ENCODE measurements at places on chromosomes 13 and 19.

GRCh38 chr19:3108775-3109174 is 14.6 kb downstream of the GNA11 start:
- DNase-seq, result peak; percentile 80

DNA sequence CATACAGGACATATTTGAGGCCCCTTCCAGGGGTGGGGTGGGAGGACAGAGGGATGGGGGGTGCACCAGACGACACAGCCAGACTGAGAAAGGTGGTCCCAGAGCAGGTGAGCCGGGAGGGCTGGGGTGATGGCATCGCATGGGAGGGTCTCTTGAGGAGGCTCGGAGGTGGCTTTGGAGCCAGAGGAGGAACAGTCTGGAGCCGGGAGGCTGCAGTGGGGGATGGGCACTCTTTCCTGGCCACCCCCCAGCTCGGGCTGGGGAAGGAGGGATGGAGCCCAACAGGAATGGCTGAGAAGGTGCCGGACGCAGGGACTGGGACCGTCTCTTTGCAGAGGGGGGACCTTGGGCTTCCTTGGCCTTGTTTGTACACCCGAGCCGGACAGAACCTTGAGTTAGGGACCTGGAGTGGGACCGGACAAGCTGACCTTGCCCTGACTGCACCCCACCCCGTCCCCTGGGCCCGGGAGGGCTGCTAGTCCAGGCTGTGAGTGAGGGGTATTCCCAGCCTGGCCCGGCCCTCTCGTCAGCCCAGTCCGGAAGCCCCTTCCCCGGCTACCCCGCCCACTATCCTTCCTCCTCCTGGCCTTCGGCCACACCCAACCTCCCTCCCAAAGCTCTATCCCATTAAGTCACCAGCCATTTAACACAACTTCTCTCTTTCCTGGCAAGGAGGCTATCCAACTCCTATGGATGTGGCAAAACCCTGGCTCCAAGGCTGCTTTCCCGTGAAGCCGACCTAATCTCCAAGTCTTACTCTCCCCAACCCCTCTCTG is 816 bp upstream of the TBXA2R start:
- DNase-seq, result no peak

DNA sequence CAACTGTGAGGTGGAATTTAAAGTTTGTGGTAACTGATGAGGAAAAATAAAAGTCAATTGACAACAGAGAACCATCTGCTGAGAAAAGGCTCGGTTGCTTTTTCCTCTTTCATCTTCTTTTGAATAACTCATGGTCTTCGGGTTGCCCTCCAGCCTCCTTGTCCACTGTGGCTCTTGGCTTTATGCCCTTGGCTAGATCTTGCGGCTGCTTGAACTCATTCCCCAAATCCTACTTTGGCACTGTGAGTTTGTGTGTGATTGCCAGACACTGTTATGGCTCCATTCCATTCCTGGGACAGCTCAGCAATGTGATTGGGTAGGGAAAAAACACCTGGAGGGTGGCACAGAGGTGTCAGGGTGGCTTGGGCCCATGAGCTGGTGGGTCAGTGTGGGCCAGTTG is 387.4 kb downstream of the DLEU7 start:
- DNase-seq, result no peak

GRCh38 chr13:49602005-49602404 is 16.6 kb upstream of the RCBTB1 start:
- DNase-seq, result no peak

GRCh38 chr19:17296273-17296672 is 7.0 kb downstream of the ABHD8 start:
- no peak for DNase-seq

DNA sequence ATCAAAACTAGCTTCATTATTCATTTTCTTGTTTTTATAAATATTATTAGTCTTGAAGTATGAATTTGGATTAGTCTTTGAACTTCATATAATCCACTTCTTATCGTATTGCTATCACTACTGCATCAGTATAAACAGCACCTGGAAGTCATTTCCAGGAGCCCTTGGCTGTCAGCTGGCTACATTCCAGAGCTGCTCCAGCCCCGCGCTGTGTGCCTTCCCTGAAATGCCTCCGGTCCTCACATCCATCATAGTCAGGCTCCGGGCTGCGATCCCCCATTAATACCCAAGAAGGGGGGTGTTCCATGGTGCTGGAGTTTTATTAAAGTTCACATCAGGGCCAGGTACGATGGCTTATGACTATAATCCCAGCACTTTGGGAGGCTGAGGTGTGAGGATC is 124.3 kb upstream of the GJB6 start:
- no peak for DNase-seq

DNA sequence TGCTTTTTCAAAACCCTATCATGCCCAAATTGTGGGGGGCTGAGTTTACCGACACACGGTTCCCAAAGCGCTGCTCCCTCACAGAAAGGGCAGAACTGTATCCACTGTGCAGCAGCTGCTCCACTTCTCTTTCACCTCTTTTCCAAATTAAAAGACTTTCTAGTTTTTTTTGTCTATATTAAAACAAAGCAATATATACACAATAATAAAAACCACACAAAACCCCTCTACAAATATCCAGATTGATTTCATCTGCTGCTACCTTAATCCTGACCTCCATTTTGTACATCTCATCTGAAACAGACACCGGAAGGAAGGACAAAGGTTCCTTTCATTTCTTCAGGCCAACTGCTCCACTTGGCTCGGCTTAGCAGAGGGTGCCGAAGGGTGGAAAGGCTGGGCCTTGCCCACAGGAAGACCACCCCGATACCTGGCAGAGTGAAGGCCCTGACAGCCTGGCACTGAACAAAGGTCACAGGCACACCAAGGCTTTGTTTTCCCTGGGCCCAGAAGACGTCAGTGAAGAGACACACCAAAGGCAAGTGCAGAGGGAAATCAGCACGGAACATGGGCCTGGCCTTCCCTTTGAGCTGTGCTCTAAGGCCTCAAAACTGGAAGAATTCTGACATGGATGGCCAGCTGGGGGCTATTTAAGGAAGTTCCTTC is 71.6 kb downstream of the LATS2 start:
- DNase-seq, result no peak

- DNase-seq, result no peak
Measured at GRCh38 chr19:50393589-50393988, 9.4 kb downstream of the POLD1 start.

GRCh38 chr19:6056282-6056741 is 54.0 kb downstream of the RFX2 start:
- peak; percentile 57 for DNase-seq

DNA sequence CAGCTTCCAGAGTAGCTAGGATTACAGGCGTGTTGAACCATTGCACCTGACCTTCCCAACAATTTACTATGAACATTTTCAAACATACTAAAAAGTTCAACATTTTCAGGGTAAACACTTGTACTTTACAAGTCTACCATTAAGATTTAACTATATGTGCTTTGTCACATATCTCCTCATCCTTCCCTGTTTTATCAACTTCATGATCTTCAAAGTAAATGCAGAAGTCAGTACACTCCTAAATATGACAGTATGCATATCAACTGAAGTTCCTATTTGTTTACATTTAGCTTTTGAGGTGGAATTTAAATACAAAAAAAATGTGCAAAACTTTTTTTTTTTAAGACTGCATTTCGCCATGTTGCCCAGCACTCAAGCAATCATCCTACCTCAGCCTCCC is 18.5 kb downstream of the LNX2 start:
- no peak for DNase-seq

- no peak for DNase-seq
Measured at GRCh38 chr13:39462428-39462827, 140.6 kb downstream of the LHFPL6 start.

DNA sequence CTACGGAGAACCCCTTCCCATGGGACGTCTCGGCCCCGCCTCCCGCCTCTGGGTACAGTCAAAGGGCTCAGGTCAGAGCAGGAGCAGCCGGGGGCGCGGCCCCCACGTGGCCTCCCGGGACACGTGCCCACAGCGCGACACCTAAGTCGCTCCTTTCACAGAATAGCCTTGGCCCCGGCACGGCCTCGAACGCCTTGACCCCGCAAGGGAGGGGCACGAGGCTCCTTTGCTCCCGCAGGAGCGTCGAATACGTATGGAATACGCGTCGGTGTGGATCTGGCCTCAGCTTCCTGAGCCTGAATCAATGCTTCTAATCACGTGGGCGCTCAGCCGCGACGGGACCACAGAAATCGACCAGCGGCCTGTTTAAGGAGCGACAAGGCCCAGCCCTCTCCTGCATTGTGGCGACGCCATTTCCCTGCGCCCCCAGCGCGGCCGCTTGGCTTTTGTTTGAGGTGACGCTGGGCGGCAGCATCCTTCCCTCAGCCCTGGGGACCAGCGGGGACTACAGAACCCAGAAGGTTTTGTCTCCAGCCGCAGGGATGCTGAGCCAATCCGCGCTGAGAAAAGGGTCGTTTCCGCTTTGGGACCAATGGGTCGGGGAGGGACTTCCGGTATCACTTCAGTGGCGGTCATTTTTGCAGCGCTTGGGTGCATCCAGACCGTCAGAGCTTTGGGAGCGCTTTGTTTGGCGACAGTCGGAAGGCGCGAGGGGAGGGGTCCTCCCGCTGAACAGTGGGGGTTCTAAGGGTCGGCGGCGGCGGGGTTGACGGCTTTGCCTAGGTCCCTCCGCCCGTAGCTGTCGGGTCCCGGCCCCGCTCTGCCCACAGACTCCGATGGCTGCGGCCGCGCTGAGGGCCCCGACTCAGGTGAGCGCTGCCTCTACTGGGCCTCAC is at the start of gene ZIK1:
Gene ZIK1 (plus strand): TSS at position 625 of the 896 bp plus-strand sequence. CDS start 212 bp downstream, at position 837.
- peak; percentile 87 for DNase-seq

- DNase-seq, result no peak
Measured at GRCh38 chr19:2711172-2711874, 8.8 kb upstream of the GNG7 start.

DNA sequence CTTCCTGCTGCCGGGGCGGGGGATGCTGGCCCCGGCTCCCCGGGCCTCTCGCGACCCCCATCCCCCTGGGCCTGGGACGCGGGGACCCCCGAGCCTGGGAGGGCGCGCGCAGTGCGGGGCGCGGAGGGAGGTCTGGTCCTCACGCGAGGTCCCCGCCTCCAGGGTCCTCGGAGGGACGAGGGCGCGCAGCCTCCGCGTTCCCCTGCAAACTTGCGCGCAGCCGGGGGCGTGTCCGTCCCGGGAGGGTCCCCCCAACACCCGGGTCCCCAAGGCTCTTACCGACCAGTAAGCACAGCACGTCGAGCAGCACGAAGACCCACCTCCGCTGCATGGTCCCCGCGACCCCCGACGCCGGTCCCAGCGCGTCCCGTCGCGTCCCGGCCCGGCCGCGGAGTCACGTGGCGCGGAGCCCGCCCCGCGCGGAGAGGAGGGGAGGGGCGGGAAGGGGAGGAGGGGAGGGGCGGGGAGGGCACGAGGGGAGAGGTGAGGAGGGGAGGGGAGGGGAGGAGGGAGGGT is at the start of gene PLPP2:
Gene PLPP2 (minus strand): TSS at position 398 of the 516 bp plus-strand sequence. CDS start 67 bp downstream, at position 331.
- peak; percentile 51 for DNase-seq

- DNase-seq, result no peak
Measured at GRCh38 chr13:21606796-21607195, 2.8 kb upstream of the MICU2 start.

DNA sequence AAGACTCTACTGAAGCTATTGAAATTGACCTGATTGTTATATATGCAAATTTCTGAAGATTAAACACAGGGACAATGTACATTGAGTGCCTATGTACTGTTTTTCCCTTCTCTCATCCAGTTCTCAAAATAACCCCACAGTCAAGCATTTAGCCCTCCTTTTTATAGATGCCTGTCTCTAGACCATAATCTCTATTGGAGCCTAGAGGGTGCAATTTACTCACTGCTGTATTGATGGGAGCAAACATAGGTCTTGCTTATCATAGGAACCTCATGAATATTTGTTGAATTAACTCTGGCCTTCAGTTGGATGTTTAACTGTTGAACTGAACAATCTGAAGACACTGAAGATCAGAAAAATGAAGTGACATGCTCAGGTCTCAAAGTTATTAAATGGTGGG is 183.0 kb downstream of the RFC3 start:
- no peak for DNase-seq

GRCh38 chr19:45569619-45570421 is 14.8 kb downstream of the OPA3 start:
- peak; percentile 60 for DNase-seq

GRCh38 chr13:61770681-61771080 is 355.0 kb upstream of the PCDH20 start:
- DNase-seq, result no peak

DNA sequence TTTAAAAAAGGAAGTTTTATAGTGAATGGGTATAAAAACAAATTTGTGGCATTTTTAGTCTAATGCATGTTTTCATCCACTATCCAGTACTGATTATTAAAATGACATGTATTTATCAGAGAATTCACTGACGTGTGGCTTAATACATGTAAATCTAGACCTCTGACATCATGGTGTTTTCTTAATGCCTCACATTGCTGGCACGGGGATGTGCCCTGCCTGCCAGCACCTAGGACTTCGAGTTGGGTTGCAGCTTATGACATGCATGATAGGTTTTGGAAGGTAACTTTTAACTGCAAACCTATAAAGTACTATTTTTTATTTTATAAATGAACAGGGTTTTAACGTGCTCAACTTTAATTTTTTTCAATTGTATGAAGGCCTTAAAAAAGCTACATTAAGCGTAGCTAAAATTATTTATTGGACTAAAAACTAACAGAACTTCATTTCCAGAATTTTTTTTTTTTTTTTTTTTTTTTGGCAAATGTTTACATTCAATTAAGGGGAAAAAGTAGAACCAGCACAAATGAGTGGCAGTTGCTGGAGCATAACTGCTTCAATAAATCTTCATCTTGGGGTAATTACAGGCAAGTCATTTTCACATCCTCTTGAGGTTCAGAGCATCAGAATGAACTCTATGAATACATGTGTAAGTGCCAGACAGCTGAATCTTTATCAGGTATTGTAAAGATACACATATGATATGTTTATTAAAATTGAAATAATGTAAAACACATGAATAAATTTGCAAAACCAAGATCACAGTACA is 16.3 kb downstream of the METTL21C start:
- no peak for DNase-seq

GRCh38 chr13:39451860-39452301 is 151.1 kb downstream of the LHFPL6 start:
- peak; percentile 21 for DNase-seq

DNA sequence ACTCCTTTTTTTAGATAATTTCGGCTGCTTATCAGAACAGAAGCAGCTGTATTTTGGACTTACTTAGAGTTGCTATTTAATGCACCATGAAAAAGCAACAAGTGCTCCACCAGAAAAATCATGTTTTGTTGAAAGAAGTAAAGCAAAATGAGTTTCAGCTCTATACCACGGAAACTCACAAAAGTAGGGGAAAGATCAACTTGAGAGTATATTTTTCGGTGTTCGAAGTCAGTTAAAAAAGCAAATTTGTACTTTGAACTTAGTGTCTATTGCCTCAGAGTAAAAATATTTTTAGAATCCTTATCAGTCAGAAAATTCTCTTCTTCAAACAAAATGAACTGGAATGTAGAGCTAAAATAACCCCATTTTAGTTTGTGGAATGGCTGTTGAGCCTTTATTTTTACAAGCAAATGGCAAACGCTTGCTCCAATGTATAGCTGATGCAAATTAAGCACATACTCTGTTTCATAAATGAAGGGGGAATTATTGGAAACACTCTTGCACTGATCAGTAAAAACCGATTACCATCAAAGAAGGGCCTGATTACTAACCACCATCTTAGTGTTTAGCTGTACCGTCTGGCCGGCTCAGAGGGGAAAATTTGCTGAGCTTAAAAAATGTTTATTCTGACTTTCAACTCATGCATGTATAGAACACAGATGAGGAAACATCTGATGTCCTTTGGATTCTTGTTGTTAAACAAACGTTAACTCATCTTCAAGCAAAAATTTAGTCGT is 540.7 kb downstream of the GPC6 start:
- DNase-seq, result no peak

- DNase-seq, result no peak
Measured at GRCh38 chr19:19679176-19680073, 10.8 kb downstream of the ZNF101 start.
